ENCODE measurements at places on chromosomes 1 and 21. TPM values are rescaled to one million over a fixed set of nuclear protein-coding genes. Genes with fewer than 3 reads are reported as not detected.

- H3K36me3 ChIP-seq, result no peaks in the 10 kb centered on the region
- peaks cover 10% of the 10 kb centered on the region for H3K27me3 ChIP-seq
- DNase-seq, result no peak
- no peak overlapping the region for H3K4me3 ChIP-seq
These were observed 56.4 kb downstream of the WDR3 start for GRCh38 chr1:117985973-117986372.

DNA sequence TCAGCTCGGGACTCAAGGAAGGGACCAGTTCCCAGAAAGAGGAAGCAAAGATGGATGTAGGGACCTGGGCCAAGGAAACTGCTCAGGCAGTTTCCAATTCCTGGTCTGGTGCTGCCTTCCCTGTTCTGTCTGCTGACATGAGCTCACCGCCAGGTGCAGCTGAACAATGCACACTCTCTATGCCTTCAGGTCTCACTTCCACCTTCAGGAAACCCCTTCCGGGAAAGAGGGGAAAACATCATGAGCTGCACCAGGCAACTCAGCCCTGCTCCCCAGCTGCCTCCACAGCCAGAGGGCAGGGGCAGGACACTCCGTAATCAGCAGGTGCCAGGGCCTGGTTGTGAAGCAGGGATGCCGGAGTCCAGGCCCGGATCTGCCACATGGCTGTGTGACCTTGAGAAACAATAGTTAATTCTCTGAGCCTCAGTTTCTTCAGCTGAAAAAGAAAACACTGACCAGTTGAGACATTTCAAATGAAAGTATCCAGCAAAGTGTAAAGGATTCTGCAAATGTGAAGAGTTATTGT, 27.8 kb downstream of the SMIM12 start:
- no peaks in the 10 kb centered on the region for H3K27me3 ChIP-seq
- no peak overlapping the region for H3K27ac ChIP-seq
- no peaks in the 10 kb centered on the region for H3K4me1 ChIP-seq
- H3K4me3 ChIP-seq, result no peak overlapping the region
- no peak for DNase-seq

- no peaks in the 10 kb centered on the region for H3K36me3 ChIP-seq
- DNase-seq, result no peak
- no peaks in the 10 kb centered on the region for H3K27me3 ChIP-seq
- no peak overlapping the region for H3K27ac ChIP-seq
- no peak overlapping the region for H3K4me3 ChIP-seq
- H3K4me1 ChIP-seq, result peaks cover under 1% of the 10 kb centered on the region
These were observed 44.8 kb upstream of the KAZN start for GRCh38 chr1:14553711-14554110.

The ST6GALNAC3 gene
- total RNA-seq, result 0.74 TPM

DNA sequence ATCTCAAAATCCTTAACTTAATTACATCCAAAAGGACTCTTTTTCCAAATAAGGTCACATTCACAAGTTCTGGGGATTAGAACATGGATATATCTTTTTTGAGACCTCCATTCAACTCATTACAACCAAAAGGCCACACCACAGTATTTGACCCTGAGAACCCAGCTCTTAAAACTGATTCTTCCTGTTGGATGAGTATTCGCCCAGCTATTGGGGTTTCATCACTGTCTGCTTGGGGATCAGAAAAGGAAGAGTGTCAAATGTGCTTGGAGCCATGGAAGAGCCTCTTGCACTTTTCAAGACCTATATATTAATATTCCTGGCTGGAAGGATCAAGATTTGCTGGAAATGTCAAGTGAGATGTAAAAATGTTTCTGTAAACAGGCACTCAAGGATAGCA, 5.4 kb upstream of the TINAGL1 start:
- no peaks in the 10 kb centered on the region for H3K4me1 ChIP-seq
- H3K4me3 ChIP-seq, result no peak overlapping the region
- no peak overlapping the region for H3K27ac ChIP-seq
- no peaks in the 10 kb centered on the region for H3K36me3 ChIP-seq

The NCF2 gene
- total RNA-seq, result not detected

The CHAF1B gene
- 52.7 TPM for total RNA-seq

- peaks cover 6% of the 10 kb centered on the region for H3K4me1 ChIP-seq
- DNase-seq, result no peak
- H3K36me3 ChIP-seq, result no peaks in the 10 kb centered on the region
These were observed 6.4 kb upstream of the TSPAN1 start for GRCh38 chr1:46168477-46168876.

The BLACAT1 gene
- 0.45 TPM for total RNA-seq

The SLC25A24 gene
- total RNA-seq, result 35.4 TPM

GRCh38 chr1:226432586-226433340, 24.9 kb upstream of the PARP1 start:
- H3K4me1 ChIP-seq, result peaks cover 12% of the 10 kb centered on the region
- no peaks in the 10 kb centered on the region for H3K36me3 ChIP-seq
- H3K27me3 ChIP-seq, result no peaks in the 10 kb centered on the region
- no peak for DNase-seq
- H3K4me3 ChIP-seq, result no peak overlapping the region
- no peak overlapping the region for H3K27ac ChIP-seq

DNA sequence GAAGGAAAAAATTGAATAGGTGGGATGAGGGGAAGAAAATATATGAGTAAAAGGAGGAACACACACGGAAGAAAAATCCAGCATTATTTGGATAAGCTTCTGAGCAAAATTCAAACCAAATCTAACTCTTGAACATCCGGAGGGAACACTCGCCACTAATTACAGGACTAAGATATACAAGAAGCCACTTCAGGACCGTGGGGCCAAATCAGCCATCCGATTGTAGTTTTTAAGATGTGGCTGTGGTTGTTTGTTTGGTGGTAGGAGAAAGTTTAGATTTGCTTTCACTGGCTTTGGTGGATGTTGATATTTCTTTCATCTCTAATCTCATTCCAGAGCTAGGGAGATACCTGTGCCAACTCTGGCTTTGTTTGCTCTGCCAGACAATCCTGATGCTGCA, 43.7 kb upstream of the ADAMTS1 start:
- no peak overlapping the region for H3K4me3 ChIP-seq
- no peaks in the 10 kb centered on the region for H3K36me3 ChIP-seq
- H3K4me1 ChIP-seq, result no peaks in the 10 kb centered on the region
- H3K27ac ChIP-seq, result no peak overlapping the region

The FABP3 gene
- 0.66 TPM for total RNA-seq

GRCh38 chr1:40305451-40305850, 11.6 kb downstream of the COL9A2 start:
- H3K4me3 ChIP-seq, result no peak overlapping the region
- no peak for DNase-seq
- no peak overlapping the region for H3K27ac ChIP-seq

The HAO2 gene
- not detected for total RNA-seq

GRCh38 chr1:113210248-113210647, 137.2 kb downstream of the LRIG2 start:
- no peaks in the 10 kb centered on the region for H3K36me3 ChIP-seq
- no peaks in the 10 kb centered on the region for H3K27me3 ChIP-seq
- H3K27ac ChIP-seq, result no peak overlapping the region
- H3K4me3 ChIP-seq, result no peak overlapping the region

The HSPA6 gene
- 0.28 TPM for total RNA-seq

DNA sequence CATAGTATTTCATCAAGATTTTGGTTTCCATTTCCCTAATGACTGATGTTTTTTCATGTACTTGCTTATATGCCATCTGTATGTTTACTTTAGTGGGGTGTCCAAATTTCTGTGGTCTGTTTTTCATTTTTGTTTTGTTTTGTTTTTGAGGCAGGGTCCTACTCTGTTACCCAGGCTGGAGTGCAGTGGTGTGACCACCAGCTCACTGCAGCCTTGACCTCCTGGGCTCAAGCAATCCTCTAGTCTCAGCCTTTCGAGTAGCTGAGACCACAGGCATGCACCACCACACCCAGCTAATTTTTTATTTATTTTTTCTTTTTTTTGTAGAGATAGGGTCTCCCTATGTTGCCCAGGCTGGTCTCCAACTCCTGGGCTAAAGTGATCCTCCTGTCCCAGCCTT, 378.0 kb upstream of the VAMP3 start:
- H3K27ac ChIP-seq, result no peak overlapping the region
- no peak overlapping the region for H3K4me3 ChIP-seq
- no peaks in the 10 kb centered on the region for H3K4me1 ChIP-seq

GRCh38 chr1:169326956-169327268, 40.7 kb downstream of the NME7 start:
- H3K27me3 ChIP-seq, result no peaks in the 10 kb centered on the region
- H3K36me3 ChIP-seq, result no peaks in the 10 kb centered on the region
- DNase-seq, result no peak
- H3K4me3 ChIP-seq, result no peak overlapping the region
- peaks cover 2% of the 10 kb centered on the region for H3K4me1 ChIP-seq

GRCh38 chr1:178625695-178626094, 99.3 kb upstream of the RALGPS2 start:
- no peaks in the 10 kb centered on the region for H3K27me3 ChIP-seq
- no peak for DNase-seq
- no peak overlapping the region for H3K4me3 ChIP-seq

- no peak for DNase-seq
- no peaks in the 10 kb centered on the region for H3K27me3 ChIP-seq
- no peaks in the 10 kb centered on the region for H3K36me3 ChIP-seq
- no peak overlapping the region for H3K4me3 ChIP-seq
These were observed 44.1 kb downstream of the TRPM2 start for GRCh38 chr21:44397431-44398031.

GRCh38 chr1:96641282-96641681, 80.3 kb upstream of the PTBP2 start:
- no peaks in the 10 kb centered on the region for H3K36me3 ChIP-seq
- H3K27ac ChIP-seq, result no peak overlapping the region
- H3K4me1 ChIP-seq, result no peaks in the 10 kb centered on the region
- H3K27me3 ChIP-seq, result no peaks in the 10 kb centered on the region
- no peak for DNase-seq

DNA sequence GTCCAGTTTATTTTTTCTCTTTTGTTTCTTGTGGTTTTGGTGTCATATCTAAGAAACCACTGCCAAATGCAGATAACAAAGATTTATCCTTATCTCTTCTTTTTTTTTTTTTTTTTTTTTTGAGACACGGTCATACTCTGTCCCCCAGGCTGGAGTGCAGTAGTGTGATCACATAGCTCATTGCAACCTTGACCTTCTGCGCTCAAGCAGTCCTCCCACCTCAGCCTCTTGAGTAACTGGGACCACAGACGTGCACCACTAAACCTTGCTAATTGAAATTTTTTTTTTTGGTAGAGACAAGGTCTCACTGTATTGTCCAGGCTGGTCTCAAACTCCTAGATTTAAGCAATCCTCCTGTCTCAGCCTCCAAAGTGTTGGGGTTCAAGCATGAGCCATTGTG, 8.9 kb downstream of the SLC66A1 start:
- peaks cover 11% of the 10 kb centered on the region for H3K36me3 ChIP-seq
- H3K4me3 ChIP-seq, result no peak overlapping the region
- DNase-seq, result no peak
- H3K27ac ChIP-seq, result no peak overlapping the region
- H3K4me1 ChIP-seq, result no peaks in the 10 kb centered on the region
- no peaks in the 10 kb centered on the region for H3K27me3 ChIP-seq

The PROK1 gene
- not detected for total RNA-seq

DNA sequence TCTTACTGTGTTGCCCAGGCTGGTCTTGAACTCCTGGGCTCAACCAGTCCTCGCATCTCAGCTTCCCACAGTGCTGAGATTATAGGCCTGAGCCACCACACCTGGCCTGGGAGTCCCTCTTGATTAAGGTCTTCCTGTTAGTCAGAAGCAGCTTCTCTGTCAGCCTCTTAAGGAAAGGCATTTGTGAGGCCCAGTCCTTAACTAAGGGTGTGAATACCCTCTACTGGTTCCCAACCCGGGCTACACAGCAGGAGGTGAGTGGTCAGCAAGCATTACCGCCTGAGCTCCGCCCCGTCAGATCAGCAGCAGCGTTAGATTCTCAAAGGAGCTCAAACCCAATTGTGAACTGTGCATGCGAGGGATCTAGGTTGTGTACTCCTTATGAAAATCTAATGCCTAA, 117.2 kb downstream of the DYRK1A start:
- H3K4me3 ChIP-seq, result no peak overlapping the region
- peaks cover 8% of the 10 kb centered on the region for H3K4me1 ChIP-seq
- H3K27ac ChIP-seq, result no peak overlapping the region
- no peaks in the 10 kb centered on the region for H3K27me3 ChIP-seq
- H3K36me3 ChIP-seq, result peaks cover 16% of the 10 kb centered on the region

DNA sequence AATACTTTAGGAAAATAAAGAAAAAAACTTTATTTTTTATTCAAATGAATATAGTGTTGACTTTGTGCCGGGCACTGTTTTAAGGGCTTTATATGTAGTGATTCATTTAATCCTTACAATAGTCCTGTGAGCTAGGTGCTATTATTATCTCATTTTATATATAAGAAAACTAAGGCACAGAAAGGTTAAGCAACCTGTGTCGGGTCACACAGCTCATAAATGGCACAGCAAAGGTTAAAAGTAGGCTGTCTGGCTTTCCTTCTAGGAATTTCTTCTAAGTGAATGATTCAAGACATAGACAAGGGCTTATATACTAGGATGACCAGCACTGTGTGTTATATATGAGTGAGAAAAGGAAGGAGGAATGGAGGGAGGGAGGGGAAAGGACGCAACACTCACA, 35.4 kb downstream of the SEC16B start:
- no peaks in the 10 kb centered on the region for H3K4me1 ChIP-seq
- no peak overlapping the region for H3K27ac ChIP-seq
- no peak for DNase-seq

The SYTL1 gene
- 2.1 TPM for total RNA-seq

- no peak overlapping the region for H3K27ac ChIP-seq
- no peak for DNase-seq
- H3K27me3 ChIP-seq, result no peaks in the 10 kb centered on the region
- no peaks in the 10 kb centered on the region for H3K36me3 ChIP-seq
These were observed 17.7 kb downstream of the MORN1 start for GRCh38 chr1:2373551-2374251.

DNA sequence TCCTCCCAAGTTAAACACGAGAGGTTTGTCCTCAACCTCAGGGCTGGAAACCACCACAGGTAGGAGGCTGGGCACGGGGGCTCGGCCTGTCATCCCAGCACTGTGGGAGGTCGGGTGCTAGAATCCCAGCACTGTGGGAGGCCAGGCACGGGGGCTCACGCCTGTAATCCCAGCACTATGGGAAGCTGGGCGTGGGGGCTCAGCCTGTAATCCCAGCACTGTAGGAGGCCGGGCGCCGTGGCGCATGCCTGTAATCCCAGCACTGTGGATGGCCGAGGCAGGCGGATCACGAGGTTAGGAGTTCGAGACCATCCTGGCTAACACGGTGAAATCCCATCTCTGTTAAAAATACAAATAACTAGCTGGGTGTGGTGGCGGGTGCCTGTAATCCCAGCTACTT, 6.7 kb upstream of the CDK11A start:
- no peak overlapping the region for H3K27ac ChIP-seq
- no peak overlapping the region for H3K4me3 ChIP-seq
- no peaks in the 10 kb centered on the region for H3K27me3 ChIP-seq
- no peak for DNase-seq

The FOXD2 gene
- total RNA-seq, result 0.17 TPM

GRCh38 chr21:32249511-32250280, 29.2 kb downstream of the MIS18A start:
- DNase-seq, result no peak
- H3K27ac ChIP-seq, result no peak overlapping the region
- peaks cover 45% of the 10 kb centered on the region for H3K27me3 ChIP-seq
- no peaks in the 10 kb centered on the region for H3K36me3 ChIP-seq

GRCh38 chr21:24220446-24220845, 1386.8 kb downstream of the MRPL39 start:
- H3K27me3 ChIP-seq, result no peaks in the 10 kb centered on the region
- no peak for DNase-seq
- H3K4me3 ChIP-seq, result no peak overlapping the region
- H3K36me3 ChIP-seq, result no peaks in the 10 kb centered on the region
- H3K4me1 ChIP-seq, result no peaks in the 10 kb centered on the region
- H3K27ac ChIP-seq, result no peak overlapping the region

Data from A673 (cell line).